NCI-H1694 treated with DMSO at 0.1 percent for 48 hours (cell line): ENCODE measurements at places on chromosomes 5 and 9.

DNA sequence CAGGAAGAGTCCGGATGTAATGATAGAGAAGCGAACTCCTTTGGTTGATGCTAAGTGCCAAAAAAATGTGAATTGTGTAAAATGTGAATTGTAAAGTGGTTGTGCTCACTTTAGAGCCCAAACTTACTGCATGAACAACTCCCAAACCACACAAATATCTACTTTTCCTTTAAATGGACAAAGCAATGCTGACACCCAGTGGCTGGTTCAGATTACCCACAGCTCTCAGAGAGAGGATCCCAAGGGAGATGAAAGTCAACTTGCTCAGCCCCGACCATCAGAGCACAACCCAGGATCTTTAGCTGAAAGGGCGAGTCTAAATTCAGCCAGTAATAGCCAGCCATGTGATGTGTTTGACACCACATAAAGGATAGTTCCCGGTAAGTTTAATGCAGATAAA, 133.7 kb downstream of the NMUR2 start:
- peak; percentile 20 for DNase-seq

GRCh38 chr5:130805648-130806047, 359.4 kb downstream of the HINT1 start:
- no peak for DNase-seq

DNA sequence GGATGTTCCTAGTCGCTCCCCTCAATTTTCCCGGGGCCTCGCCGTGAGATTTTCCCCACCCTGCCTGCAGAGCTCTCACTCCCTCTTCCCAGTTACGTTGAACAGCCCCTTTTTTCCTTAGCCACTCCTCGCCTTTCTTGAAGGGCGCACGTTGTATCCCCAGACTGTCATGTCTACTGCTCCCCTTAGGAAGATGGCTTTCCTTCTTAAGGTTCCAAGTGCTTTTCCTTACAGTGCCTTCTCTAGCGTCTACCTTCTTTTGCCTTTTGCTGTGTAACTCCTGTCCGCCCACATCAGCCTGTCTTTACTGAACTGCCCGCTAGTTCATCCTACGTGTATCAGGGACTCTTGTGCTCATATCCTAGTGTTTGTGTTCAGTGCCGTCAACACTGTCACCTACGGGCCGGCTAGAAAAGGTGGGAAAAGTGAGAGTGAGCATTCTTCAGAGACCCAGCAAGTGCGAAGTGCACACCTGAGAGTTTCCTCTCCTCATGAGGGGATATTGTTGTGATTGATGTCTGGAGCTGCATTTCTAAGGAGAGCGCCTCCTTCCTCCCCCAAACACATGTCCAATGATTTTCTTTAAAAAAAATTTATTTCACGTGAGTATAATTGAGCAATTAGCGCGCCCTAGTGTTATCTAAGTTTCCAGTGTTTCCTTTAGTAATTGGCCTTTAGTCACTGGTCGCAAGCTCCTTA, 764 bp downstream of the CAMLG start:
- peak; percentile 25 for DNase-seq

DNA sequence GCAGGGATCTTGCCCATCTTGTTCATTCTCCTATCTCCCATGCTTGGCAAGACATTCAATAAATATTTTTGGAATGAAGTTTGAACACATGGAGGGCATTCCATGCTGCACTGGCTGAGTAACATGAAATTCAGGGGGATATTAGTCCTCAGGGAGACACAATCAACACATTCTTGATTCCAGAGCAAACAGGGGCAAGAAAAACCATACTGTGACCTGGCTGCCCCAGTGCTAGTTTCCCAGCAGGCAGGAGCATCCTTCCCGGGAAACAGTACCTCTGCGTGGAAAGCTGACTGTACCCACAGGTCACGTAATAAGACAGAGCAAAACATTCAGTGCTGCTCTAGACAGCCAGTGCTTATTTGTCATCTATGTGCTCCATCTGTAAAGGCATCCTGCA, 66.3 kb upstream of the SPOCK1 start:
- no peak for DNase-seq

GRCh38 chr5:83368319-83368718, 103.2 kb upstream of the VCAN start:
- DNase-seq: no peak

GRCh38 chr9:107933097-107933496, 443.5 kb upstream of the KLF4 start:
- no peak for DNase-seq

- DNase-seq: no peak
Measured at GRCh38 chr5:135031813-135032694, 2.0 kb downstream of the PITX1 start.

DNA sequence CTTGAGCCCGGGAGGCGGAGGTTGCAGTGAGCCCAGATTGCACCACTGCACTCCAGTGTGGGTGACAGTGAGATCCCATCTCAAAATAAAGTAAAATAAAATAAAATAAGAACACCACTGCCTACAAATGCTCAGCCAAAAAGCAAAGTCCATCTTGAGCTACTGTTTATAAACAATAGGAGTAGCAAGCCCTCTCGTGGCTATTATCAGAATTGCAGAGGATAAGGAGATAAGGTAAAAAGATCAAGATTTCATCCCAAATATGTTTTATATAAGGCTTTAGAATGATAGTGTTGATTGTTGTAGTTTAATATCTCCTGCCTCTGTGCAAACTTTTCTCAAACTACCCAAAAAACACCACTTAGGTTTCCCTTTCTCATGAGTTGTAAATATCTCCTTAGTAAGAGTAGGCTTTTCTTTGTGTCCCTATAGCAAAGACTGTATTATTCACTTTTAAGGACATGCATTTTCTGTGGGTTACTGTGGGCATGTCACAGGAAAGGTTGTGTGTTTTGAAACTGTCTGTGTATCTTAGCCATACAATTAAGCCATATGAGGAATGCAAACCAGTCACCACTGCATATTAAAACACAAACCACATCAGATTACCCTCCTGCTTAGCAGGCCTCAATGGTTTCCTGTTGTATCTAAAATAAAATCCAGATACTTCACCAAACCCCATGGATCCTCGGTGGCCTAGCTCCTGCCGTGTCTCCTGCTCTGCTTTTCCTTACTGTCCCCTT, 31.8 kb upstream of the CKS2 start:
- DNase-seq: peak; percentile 47

DNA sequence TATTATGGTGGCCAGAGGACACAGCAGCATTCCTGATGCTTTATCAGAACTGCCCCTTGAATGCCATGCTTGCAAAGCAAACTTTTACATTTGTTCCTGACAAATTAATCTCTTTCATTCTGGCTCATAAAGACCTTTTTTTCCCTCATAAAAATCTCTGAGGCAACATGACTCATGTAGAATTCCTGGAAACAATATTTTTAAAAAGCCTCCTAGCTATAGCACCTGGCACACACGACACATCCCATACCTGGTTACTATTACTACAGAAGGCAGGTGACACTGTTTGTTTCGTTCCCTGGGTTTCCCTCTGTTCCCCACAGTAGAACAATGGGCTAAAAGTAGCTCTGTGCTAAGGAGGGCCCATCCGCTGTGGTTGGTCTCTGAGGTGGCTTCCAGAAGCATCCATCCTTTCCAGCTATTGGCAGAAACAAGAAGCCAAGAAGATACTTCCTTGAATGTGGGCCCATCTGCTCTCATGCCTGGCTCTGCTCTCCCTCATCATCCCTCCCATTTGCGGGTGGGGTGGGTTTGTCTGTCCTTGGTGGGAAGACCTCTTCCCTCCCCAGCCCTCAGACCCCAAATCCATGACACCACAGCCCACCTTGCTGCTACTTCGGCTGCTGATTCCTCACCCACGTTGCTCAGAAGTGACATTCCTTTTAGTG, 59.1 kb downstream of the GALNT12 start:
- DNase-seq: no peak

GRCh38 chr5:77255617-77256016, 45.1 kb downstream of the PDE8B start:
- DNase-seq: no peak

DNA sequence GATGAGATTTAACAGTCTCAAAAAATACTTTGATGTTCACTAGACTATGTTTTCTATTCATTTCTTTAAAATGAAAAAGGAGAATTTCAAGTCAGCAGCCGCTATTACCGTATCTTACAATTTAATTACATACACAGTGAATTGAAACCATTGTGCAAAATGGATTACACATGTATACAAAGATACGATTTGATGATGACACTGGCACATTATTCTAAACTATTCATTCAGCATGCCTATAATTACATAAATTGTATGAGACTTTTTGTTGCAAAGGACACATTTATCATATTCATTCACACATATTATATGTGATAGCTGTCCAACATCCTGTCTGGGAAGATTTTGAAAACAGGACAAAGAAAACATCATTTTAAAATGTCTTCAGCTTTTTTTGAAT, 118.3 kb upstream of the VCAN start:
- DNase-seq: no peak

- no peak for DNase-seq
Measured at GRCh38 chr5:77853353-77853907, 77.3 kb upstream of the TBCA start.

DNA sequence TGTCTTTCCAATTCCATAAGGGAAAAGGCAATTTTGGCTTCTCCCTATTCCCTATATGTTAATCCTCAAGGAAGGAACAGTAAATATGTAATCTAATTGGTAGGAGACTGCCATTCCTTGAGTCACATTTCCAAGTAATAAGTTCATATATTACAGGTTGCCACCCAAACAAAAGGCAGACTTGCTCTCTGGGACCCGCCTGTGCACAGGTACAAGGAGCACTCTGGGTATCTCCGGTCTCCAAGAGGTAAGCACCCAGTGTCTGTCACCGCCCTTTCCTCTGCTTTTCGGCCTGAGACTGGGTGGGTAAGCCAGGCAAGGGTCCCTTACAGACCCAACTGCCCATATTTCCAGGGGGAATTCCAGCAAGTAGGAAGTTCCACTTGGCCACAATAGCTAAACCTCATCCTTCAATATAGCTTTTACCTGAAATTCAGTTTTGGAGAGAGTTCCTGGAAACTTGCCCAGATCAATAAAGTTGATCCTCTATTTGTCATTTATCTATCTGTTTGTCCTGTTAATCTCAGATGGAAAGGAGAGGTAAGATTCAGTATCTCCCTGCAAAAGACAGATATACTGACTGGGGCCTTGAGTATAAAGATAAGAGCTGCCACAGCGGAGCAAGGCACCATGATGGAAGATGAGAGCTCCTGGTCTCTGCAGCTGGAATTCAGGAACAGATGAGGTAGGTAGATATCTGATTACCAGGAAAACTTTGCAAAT, 81.8 kb downstream of the SUSD1 start:
- no peak for DNase-seq

- DNase-seq: no peak
Measured at GRCh38 chr5:103353581-103353980, 95.0 kb downstream of the MACIR start.

GRCh38 chr5:32562843-32563242, 22.5 kb upstream of the SUB1 start:
- no peak for DNase-seq

DNA sequence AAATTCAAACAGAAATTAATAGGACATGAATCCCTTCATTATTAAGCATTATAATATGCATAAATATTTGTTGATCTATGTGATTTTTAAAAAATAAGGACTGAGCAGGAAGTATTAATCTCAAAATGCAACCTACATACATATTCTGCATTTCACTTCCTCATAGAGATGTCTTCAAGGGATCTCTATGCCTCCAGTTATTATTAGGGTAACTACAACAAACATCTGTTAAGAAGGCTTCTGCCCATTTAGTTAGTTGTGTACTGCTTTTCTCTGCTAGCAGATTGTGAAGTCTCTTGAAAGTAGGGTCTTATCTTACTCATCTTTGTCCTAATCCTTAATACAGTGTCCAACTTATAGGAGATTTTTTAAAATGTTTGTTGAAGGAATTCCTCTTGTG, 414.1 kb downstream of the ACTL7B start:
- no peak for DNase-seq

DNA sequence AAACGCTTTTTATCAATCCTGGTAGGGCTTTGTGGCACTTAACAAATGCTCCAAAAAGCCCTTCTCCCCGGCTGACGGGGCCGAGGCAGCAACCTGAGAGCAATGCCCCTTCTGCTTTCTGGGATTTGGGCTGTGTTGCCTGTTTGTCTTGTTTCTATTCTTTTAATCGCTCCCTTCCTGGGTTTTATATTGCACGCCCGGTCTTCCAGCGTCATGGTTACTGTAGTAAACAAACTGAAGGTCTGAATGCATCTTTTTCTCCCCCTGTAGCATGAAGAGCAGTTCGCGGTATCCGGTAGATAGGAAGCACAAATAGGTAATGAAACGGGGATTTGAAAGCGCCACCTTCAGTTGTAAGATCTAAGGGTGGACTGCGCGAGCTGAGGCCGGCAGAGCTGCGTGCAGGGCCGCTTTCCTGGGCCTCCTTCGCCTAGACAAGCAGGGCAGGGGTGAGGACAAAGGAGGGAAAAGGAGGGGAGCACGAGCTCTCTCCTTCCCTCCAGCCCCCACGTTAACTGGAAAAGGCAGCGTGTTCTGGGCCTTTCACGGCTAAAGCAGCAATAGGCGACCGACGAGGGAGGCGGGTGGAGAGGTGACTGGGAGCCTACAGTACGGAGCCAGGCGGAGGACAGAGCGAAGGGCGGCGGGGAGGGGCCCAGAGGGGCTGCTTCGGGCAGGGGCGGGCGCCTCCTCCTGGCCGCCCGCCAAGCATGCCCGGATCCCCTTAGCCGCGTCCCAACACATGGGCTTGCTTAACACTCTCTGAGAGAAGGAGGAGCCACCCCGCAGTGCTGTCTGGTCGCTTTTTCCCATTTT, 49.3 kb upstream of the ZNF366 start:
- DNase-seq: peak; percentile 89

DNA sequence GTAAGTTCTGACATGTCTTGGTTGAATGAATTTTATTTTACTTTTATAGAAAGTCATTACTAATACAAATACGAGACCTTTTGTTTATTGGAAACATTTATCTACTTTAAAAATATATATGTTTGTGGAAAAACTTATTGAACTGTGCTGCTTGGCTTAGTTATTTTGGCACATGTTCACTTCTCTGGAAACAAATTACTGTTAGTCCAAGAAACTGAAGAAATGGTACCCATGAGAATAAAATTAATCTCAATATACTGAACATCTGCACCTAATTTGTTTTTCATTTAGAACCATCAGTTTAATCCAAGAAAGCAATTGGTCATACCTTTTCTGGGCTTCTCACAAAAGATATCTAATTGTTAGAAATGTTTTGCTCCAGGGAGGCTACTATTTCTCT, 32.2 kb downstream of the INVS start:
- DNase-seq: no peak
